HAP-1 (cell line): ENCODE measurements at places on chromosomes 11 and 22.

GRCh38 chr11:45945397-45945999 lies 23.0 kb downstream of the LARGE2 start:
- no peak for DNase-seq

DNA sequence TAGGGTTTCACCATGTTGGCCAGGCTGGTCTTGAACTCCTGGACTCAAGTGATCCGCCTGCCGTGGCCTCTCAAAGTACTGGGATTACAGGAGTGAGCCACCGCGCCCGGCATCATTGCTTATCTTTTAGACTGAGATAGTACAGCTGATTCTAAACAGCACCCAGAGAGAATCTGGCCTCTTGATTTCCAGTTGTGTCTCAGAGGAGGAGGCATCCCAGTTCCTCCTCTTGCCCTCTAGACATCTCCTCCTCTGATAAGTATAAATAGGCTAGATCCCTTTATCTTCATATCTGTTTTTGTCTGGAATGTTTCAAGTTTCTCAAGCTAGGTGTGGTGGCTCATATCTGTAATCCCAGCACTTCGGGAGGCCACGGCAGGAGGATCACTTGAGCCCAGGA lies 7.0 kb downstream of the MARK2 start:
- no peak for DNase-seq

DNA sequence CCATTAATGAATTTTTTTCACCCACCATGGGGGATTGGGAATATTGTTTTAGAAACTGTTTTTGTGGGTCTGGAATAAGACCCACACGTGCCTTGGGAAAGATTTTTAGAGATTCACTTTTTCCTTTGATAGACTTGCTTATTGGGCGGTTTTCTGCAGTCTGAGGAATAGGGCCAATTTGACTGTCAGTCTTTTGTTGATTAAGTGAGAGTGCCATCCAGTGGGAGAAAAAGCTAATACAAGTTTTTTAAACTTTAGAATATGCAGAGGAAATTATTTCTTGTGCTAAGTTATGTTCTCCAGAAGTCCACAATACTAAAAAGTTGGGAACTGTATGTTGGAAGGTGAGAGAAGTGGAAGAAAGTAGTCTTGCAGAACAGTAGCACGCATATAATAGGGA lies 56.1 kb downstream of the PRMT3 start:
- DNase-seq: peak; percentile 34

GRCh38 chr22:47163481-47163855 lies 401.0 kb downstream of the TBC1D22A start:
- no peak for DNase-seq

GRCh38 chr11:130813638-130814037 lies 102.6 kb downstream of the SNX19 start:
- DNase-seq: no peak

DNA sequence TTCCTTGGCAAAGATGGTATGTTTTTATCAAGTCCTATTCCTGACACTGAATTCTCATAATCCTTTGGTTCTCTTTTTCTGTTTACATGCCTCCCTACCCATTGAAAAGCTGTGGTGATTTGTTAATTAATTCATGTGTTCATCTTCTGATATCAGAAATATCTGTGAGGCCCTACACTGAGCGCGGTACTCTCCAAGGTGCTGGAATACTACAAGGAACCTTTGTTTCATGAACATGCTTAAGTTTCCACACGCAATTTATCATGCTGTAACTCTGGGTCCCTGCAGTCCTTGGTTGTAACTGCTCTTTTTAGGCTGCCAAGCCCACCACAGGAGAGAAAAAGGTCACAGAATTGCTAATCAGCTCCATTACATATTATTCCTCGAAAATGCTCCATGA lies 331.8 kb downstream of the FAT3 start:
- peak; percentile 47 for DNase-seq

- DNase-seq: no peak
Measured at GRCh38 chr11:74691755-74692154, 39.5 kb downstream of the CHRDL2 start.

GRCh38 chr11:129489249-129489648 lies 113.6 kb downstream of the BARX2 start:
- DNase-seq: no peak

DNA sequence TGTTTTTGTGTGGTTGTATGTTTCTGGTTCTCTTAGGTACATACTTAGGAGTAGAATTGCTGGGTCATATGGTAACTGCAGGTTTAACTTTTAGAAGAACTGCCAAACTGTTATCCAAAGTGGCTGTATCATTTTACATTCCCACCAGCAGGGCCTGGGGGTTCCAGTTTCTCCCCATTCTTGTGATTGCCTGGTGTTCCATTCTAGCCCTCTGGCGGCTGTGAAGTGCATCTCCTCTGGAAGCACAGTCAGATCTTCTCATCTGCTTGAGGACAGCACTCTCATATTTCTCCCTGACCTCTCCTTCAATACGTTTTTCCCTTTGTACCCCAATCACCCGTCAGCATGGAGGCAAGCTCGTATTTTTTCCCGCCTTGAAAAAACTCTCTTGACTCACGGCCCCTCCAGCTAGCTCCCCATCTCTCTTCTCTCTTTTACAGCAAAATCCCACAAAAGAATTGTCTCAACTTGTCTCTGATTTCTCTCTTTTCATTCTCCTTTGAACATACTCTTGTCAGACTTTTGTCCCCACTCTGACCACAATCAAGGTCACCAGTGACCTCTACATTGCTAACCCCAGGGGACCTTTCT lies 56.8 kb upstream of the THY1 start:
- DNase-seq: no peak

DNA sequence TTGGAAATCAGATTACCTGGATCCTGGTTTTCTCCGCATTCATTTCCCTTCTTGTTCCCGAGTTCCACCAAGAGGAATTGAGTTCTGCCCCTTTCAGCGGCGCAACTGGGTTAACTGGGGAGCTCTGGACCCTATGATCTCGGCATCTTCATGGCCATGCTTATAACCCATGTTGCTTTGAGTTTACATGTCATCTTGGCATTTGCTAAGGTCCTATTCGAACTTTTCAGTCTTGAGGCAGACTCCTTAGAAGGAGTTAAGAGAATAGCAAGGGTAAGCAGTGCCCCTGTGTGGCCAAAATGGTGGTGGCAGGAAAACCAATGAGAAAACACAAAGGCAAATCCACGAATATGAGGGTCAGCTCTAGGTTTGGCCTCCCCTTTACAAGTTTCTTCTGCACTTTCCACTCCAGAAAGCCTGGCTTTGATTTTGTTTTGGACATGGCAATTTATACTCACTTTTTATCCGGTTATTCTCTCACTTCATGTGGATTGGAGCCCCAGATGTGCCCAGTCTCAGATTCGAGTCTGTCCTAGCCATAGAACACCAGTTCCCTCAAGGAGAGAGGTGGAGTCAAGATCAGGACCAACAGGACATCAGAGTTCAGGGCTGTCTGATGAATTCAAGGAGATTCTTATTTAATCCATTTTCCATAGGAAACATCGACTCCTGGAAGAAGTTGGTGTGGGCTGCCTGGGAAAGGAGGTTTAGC lies 55.3 kb upstream of the FBXO3 start:
- peak; percentile 74 for DNase-seq

DNA sequence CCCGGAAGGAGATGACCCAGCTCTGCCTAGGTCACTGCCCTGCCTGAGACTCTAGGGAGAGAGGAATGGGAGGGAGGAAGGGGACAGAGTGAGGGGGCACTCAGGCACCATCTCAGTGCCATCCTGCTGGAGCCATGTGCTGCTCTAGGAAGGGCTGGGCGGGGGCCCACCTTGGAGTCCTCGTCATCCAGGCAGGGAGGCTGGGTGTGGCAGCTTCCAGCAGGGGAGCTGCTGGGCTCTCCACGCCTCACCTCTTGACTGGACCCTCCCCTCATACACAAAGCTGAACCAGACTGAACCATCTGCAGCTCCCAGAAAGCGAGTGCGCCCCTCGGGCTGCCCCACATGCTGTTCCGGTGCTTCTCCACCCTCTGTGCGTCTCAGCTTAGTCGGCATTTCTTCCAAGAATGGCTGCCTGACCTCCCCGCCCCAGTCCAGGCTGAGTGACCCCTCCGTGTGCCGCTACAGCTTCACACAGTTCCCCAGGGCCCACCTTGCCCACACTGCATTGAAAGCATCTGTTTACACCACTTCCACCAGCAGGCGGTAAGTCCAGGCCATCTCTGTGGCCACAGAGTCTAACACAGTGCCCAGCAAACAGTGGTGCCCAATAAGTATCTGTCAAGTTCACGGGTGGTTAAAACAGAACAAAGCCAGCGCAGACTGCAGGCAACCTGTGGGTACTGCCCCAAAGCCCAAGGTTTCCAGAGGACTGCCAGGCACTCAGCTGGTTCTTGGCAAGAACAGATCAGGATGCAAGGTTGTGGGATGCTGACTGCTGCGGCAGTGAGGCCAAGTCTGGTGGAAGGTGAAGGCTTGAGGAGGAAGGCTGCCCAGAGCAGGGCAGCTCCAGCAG lies 9.4 kb upstream of the TRIM29 start:
- no peak for DNase-seq

GRCh38 chr22:20118300-20119020 lies 1.4 kb upstream of the TRMT2A start:
- no peak for DNase-seq
